Activated T-cell treated with anti-CD3 and anti-CD28 coated beads, Interleukin-2, amount 50 U/mL, for 4 hours (primary cell): ENCODE measurements at places on chromosomes 12 and 14. TPM values are rescaled to one million over a fixed set of nuclear protein-coding genes. Genes with fewer than 3 reads are reported as not detected.

GRCh38 chr12:48160807-48161206 lies 3.5 kb upstream of the ASB8 start:
- no peak for DNase-seq

GRCh38 chr12:57772429-57773322 lies at the start of gene EEF1AKMT3:
EEF1AKMT3 (plus strand) TSS chr12:57772614; CDS start chr12:57772725, 111 bp downstream.
- DNase-seq = no peak

- DNase-seq = no peak
These were observed 2.4 kb upstream of the TCL1B start for GRCh38 chr14:95683793-95684192.

- DNase-seq = no peak
These were observed 108.1 kb downstream of the DIP2B start for GRCh38 chr12:50612882-50613281.

PTPRR gene
- not detected for total RNA-seq

PLA2G1B gene
- 1.3 TPM for total RNA-seq

GRCh38 chr12:101891462-101891971 lies 14.1 kb downstream of the DRAM1 start:
- no peak for DNase-seq

- DNase-seq = no peak
These were observed 466.5 kb downstream of the PRKD1 start for GRCh38 chr14:29461101-29461500.

GRCh38 chr12:82057770-82058169 lies 298.6 kb upstream of the PPFIA2 start:
- DNase-seq = no peak

SMCO3 gene
- not detected for total RNA-seq

- DNase-seq = no peak
These were observed 15.5 kb downstream of the SYT1 start for GRCh38 chr12:78880078-78880477.

- no peak for DNase-seq
These were observed 26.7 kb downstream of the C14orf132 start for GRCh38 chr14:96065661-96066459.

PMCH gene
- total RNA-seq = not detected

DNA sequence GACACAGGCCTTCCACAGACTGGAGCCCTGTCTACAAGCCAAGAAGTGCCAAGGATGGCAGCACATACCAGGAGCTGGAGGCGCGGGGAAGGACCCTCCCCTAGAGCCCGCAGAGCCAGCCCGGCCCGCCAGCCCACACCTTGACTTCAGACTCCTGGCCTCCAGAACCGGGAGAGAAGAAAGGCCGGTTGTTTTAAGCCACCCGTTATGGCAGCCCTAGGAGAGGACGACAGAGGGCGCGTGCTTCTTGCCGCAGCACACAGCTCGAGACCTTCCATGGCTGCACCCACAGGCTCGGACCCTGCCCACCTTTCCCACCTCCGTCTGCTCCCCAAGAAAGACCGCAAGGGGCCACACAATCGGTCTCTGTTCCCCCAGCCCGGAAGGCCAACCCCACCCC lies 53.7 kb downstream of the RNF34 start:
- no peak for DNase-seq
